ELF-1 (cell line): ENCODE measurements at places on chromosomes 13 and 19.

GRCh38 chr19:20165971-20166592 is 932 bp upstream of the ZNF486 start:
- DNase-seq: no peak

- DNase-seq: peak; percentile 96
Measured at GRCh38 chr19:16417660-16418596, 53.8 kb downstream of the EPS15L1 start.

- DNase-seq: no peak
Measured at GRCh38 chr13:43864921-43865320, 14.6 kb downstream of the CCDC122 start.

- peak; percentile 42 for DNase-seq
Measured at GRCh38 chr13:77333594-77333993, 6.7 kb upstream of the MYCBP2 start.

- DNase-seq: no peak
Measured at GRCh38 chr13:37087486-37087885, 18.0 kb downstream of the CSNK1A1L start.

GRCh38 chr19:49570138-49570856 is 10.1 kb downstream of the NOSIP start:
- peak; percentile 84 for DNase-seq

DNA sequence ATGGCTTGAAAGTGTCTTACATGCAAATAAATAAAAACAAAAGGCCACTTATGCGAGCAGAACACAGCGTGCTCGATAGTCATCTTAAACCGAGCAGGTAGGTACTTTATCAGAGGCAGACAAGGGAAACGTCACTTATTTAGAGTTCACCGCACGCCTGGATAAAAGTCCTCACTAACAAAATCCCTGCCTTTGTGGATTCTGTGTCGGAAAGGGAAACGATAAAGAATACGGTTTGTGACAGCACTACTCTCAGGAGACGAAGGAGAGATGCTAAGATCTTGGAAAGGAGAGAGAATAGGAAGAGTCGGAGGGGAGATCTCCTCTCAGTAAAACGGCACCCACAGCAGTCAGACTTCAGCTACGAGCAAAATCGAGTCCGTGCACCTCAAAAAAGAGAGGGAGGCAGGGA is 581 bp downstream of the RCBTB1 start:
- DNase-seq: no peak

GRCh38 chr13:84896128-84896527 is 903.1 kb downstream of the SLITRK6 start:
- DNase-seq: no peak
